ENCODE measurements at places on chromosomes 5 and 9.

DNA sequence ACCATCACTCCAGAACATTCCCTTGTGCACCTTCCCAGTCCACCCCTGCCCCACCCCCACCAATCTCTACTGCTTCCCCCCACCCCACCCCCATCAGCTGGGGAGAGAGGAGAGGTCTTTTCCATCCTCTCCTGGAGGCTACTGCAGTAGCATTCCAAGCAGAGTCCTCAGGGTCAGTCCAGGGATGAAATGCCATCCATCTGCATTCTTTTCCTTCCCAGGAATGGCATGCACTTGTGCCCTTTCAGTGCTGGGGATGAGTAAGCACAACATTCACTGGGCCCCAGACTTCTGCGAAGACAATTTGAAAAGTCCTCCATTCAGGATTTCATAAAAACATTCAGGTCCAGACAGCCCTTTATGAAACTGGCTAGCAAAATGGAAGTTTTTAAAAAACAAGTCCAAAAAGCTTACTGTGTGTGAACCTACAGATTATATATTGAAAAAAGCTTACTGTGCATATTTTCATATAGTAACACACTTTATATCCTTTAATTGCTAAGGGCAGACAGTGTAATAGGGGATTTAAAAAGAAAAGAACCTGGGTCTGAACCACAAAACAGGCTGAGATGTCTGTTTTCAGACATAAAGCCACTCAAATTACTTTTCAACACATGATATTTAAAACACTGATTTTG, 50.0 kb upstream of the GOLPH3 start:
- no peak for DNase-seq

DNA sequence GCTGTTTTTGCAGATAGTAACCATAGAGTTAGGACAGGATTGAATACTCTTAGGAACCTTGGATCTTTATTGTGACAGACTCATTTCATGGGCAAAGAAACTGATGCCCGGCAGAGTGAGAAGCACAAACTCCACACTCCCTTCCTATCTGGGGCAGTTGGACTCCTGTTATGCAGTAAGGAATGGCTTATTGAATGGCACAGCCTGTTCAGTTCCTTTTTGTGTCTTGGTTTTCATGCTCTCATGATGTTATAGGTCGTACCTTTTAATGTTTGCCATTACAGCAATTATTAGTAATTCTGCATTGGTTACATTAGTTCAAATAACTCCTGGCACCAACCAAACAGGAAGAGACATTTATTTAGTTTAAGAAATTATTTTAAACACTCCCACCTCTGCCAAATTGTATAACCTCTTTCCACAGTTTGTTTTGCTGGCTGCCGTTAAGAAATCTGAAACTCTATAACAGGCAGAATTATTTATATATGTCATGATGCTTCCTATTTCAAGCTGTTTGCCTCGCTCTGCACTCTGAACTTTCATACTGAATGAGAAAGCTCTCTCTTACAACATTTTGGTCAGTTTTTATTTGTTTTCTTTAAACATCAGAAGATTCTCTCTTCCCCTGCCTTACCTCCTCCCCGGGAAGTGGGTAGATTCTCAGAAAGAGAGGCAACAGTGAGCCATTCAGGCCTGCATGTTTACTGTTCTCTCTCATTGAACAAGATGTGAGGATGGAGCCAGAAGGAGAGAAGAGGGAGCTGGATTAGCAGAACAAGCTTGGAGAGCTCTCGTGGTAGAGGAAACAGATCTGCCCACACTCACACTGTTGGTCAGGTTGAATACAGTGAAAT, 144.4 kb downstream of the ARHGEF28 start:
- no peak for DNase-seq

DNA sequence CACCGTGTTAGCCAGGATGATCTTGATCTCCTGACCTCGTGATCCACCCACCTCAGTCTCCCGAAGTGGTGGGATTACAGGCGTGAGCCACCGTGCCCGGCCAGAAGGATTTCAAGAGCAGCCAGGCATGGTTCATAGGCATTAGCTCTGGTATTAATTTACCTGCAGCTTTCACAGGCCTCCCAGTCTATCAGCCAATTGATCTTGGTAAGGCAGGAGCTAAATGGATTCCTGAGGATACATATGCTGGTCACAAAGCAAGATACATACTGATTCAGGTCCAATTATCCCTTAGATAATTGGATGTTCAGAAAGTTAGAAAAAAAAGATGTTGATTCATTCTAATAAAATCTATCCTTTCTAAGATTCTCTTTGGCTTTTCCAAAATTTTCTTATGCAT, 487.1 kb downstream of the TLE1 start:
- no peak for DNase-seq

- no peak for DNase-seq
These were observed 145.6 kb downstream of the CNTLN start for GRCh38 chr9:17280350-17281012.

- no peak for DNase-seq
These were observed 22.5 kb upstream of the ADAMTSL1 start for GRCh38 chr9:18451406-18451805.

GRCh38 chr9:31745886-31746285, 638.6 kb upstream of the ACO1 start:
- DNase-seq = no peak

- no peak for DNase-seq
These were observed 77.7 kb downstream of the ARSB start for GRCh38 chr5:78907255-78907891.

DNA sequence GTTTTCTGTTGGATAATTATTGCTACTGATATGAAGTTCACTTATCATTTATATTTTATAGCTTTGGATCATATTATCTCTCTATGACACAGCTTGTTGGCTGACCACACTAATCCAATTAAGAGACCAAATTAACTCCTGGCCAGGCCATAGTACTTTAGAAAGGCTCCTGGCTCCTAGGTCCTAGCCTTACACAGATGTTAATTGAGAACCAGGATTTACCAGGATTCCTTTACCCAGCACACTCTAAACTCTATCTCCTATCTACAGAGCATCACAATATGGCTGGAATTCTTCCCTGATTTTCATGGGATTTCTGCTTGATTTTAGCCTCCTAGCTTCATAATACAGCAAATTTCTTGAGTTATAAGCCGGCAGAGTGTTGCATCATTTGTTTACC, 80.3 kb downstream of the SLCO6A1 start:
- no peak for DNase-seq

DNA sequence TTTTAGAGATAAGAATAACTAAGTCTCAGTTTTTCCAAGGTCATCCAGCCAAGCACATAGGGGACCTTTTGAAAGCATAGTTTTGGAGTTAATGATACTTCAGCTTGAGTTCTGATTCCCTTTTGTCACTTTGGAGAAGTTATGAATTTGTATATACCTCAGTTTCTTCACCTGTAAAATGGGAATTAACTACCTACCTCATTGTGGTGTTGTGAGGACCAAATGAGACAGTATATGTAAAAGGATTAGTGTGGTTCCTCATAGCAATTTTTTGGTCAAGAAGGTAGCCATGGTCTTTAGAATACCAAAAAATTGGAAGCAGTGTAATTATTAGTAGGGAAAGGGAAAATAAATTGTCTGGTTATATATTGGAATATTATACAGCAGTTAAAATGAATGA, 97.6 kb upstream of the DHFR start:
- no peak for DNase-seq

- no peak for DNase-seq
These were observed 461.8 kb downstream of the TMEM232 start for GRCh38 chr5:110264661-110265060.

- no peak for DNase-seq
These were observed 43.5 kb upstream of the ANKDD1B start for GRCh38 chr5:75567710-75568109.

- no peak for DNase-seq
These were observed 35.3 kb downstream of the APTX start for GRCh38 chr9:32965999-32966722.

- DNase-seq = no peak
These were observed 1917.1 kb upstream of the CDH6 start for GRCh38 chr5:29276371-29276770.

GRCh38 chr5:87127426-87127825, 140.3 kb upstream of the RASA1 start:
- DNase-seq = no peak

DNA sequence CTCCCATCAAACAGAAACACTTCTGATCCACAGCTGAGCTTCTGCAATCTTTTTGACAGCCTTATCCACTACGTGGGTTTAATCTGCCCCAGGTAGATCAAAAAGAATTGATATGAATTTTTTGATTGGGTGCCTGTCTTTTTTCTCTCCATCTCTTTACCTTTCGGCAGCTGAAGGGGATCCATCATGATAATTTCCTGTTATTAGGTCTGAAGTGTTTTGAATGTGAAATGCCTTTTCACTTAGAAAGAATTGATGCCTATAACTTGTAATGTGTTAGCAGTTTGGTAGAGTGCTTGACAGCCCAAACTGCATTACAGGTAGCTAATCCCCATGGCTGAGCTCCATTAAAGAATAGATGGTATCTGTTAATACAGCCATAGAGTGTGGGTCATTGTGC, 745.4 kb downstream of the TLR4 start:
- no peak for DNase-seq

- DNase-seq = no peak
These were observed 48.8 kb upstream of the FREM1 start for GRCh38 chr9:14958989-14959388.

- no peak for DNase-seq
These were observed 563.9 kb downstream of the BNC2 start for GRCh38 chr9:16306586-16306985.

- no peak for DNase-seq
These were observed 724.3 kb downstream of the PRELID2 start for GRCh38 chr5:145110834-145111233.

DNA sequence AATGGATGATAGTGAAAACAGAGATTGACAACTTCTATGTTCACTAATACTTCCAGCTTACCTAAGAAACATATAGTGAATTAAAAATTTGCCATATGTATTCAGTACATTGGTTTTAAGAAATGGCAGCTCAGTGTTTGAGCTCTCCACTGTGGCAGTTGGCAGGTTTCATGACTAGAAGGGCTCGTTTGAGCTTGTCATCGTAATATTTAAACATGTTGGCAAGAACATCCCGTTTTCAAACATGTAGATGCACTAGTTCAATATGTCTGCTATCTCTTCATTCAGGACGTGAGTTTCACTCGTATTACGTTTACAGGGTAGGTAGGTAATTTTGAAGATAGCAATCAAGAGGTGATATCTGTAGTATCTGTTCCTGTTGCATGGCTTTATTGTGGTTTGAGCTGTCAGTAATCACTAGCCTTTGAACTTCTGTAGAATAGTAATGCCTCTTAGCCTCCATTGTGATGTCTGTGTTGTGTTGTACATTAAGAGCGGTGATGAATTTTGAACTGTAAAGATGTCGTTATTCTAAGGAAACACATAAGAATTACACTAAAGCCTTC, 74.8 kb downstream of the NLN start:
- no peak for DNase-seq

Data from stimulated activated CD8-positive, alpha-beta memory T cell treated with anti-CD3 and anti-CD28 coated beads, Interleukin-4, amount 100 ng/mL, for 24 hours (primary cell).